Stimulated activated CD8-positive, alpha-beta memory T cell treated with anti-CD3 and anti-CD28 coated beads, Interleukin-12 subunit alpha, Interleukin-12 subunit beta, amount 100 ng/mL, for 4 hours (primary cell): ENCODE measurements at places on chromosomes 4 and X.

DNA sequence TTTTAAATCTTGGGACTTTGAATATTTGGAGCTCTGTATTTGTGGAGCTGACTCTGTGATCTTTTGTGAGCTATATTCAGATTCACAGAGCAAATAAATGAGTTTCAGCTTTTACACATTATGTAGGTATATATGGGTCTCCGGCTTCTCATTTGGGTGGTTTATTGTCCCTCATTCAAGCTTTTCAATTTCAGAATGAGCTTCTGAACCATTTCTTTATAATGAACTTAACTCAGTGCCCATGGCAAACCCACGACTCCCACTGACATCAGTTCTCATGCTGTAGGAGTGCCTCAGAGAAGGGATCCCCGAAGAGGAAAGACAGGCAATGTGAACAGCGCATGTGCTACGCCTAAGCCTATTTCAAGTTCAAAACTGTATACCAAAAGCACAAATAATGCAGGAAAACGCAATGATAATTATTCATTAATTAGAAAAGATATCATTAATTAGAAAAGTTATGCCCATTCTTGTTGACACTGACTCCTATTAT lies 156.6 kb downstream of the DCTD start:
- DNase-seq, result no peak

- no peak for DNase-seq
These were observed 71.0 kb downstream of the USP46 start for GRCh38 chr4:52588097-52588496.

GRCh38 chr4:159547645-159548308 lies 444.9 kb downstream of the RAPGEF2 start:
- no peak for DNase-seq

GRCh38 chr4:188915175-188915574 lies 775.9 kb downstream of the TRIML1 start:
- no peak for DNase-seq

- DNase-seq, result no peak
These were observed 244.3 kb downstream of the ARHGAP10 start for GRCh38 chr4:147975933-147976928.

GRCh38 chr4:17763931-17764330 lies 17.5 kb downstream of the FAM184B start:
- no peak for DNase-seq

DNA sequence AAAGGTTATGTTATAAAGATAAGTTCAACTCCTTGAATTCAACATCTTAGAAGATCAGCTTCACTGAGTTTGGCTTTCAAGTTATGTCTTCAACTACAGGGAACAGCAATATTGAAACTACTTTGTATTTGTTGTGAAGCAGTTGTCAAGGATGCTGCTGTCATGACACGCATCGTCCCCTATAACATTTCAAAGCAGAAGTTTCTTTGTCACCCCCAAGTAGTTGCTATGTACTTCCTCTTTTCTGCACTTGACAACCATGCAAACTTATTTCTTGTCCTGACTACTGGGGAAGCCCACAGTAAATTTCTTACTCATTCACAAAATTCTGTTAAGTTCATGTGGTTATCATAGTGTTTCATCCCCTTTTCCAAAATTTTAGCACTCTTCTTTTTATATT lies 14.3 kb downstream of the ANTXR2 start:
- no peak for DNase-seq

DNA sequence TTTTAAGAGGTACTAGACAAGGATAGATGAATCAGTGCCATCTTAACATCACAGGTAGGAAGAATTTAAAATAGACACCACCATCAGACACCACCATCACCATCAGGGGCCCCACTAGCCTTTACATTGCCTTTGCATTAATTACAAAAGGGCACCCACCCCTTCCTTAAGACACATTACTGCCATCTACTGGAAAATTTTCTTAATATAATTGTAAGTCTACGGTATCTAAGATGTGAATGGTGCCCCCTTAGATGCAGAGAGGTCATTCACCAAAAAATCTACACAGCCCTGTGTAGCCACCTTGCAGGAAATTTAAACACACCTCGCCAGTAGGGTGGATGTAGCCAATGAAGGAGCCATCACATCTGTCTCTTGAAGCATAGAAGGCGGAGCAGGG lies 184.1 kb downstream of the MID1IP1 start:
- DNase-seq, result no peak

DNA sequence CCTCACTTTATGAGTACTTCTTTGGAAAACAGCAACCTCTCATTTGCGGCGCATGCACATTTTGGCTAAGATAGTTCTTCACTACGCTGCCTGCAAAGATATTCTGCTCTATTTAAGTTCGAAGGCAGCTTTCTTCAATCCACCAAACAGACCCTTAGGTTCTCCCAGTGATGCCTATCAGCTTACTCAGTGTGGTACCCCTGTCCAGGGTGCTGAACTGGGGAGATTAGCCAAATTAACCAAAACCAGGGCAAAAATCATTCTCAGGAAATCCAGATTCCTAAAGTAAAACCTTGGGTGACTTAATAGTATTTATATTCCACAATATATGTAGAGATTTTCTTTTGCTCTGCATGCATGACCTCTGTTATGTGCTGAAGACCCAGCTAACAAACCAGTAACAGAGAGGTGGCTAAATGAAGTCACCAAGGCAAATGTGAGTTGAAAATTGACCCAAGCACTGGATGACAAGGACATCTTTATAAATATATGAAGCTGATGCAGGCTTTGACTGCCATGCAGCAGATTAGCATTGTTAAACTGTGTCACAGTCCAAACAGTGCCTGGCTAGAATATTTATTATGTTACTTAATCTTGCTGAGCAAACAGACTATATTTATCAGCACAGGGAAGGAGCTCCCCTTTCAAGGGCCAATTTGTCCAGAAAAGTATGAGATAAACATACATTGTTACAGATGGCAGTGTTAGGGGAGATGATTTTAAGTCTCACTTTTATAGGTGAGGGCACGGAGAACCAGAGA lies 418.2 kb downstream of the STIM2 start:
- no peak for DNase-seq

GRCh38 chrX:96906741-96907140 lies 23.0 kb downstream of the RPA4 start:
- no peak for DNase-seq

GRCh38 chr4:73234712-73235111 lies 23.9 kb downstream of the ANKRD17 start:
- DNase-seq, result no peak

DNA sequence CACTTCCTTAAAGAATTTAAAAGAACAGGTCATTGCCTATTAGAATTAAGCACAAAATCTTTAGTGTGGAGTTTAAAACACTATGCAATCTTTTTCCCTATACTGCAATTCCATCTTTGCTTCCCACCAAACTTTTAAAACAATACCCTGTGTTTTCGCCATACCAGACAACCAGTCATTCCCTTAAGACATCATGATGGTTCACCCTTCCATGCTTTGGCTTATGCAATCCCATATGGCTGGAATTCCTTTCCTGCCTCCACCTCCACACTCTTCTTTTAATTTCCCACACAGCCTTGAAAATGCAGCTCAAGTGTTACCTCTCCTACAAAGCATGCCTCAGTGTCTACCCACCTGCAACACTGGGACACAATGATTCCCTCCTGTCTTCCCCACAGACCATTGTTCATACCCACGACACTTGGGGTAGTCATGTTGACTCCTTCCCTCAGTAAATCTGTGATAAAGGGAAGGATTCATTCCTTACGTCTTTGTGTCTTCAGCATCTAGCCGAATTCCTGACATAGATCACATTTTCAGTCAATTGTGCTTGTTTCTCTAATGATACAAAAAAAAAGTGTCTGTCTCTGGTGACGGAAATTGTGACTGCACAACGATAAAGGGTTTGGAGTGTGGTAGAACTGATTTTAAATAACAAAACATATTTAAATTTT lies 166.3 kb downstream of the FNIP2 start:
- no peak for DNase-seq

DNA sequence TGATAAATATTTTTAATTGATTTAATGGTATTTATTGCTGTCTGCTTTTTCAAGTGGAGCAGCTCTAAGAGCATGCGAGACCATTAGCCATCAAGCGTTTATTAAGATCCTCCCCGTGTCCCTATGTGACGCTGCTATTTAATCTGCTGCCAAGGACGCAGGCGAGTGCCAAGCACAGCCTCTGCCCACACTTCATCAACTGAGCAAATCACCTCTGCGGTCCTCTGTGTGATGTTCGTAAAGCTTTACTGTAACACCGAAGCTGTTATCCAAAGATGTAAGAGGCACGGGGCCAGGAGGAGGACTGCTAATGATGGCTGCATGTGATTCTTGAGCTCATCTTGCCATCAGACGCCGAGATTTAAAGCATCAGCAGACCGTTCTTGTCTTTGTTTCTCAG lies 79.5 kb downstream of the STOX2 start:
- DNase-seq, result no peak

GRCh38 chr4:133472244-133472643 lies 323.1 kb downstream of the PCDH10 start:
- DNase-seq, result no peak

- no peak for DNase-seq
These were observed 45.5 kb upstream of the CLNK start for GRCh38 chr4:10730019-10730418.
